ENCODE measurements at places on chromosomes 11 and 22. TPM values are rescaled to one million over a fixed set of nuclear protein-coding genes. Genes with fewer than 3 reads are reported as not detected.

DNA sequence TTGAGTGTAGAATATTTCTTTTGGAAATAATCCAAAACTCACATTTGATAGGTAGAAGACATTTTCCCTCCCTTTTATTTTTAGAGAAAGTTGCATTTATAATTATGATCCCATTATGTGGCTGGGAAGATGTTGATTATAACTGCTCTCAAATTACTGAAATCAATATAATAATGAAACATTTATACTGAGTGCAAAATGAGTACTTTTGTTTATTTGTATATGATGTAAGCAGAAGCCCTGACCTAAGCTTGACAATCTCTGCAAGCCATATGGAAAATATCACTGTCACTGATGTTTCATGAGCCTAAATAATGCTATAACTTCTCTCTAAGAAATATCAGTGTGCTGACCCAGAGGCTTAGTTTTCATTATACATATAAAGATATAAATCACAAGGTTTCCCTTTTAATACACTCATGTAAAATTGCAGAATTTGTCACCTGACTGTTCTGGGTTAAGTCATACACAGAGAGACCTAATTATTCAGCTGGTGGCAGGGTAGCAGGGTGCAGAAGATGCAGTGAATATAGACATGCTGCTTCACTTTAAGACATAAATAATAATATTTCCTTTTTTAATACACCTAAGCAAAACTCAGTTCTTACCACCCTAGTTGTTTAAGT, 99.2 kb downstream of the BBOX1 start:
- DNase-seq, result no peak

GRCh38 chr11:17015627-17016126, 1.5 kb upstream of the PLEKHA7 start:
- DNase-seq, result no peak

GRCh38 chr11:124429599-124429998, 4.9 kb upstream of the OR8B4 start:
- DNase-seq, result no peak

The ZFPL1 gene
- 50.8 TPM for total RNA-seq

Measured in natural killer cell (primary cell).